ENCODE measurements at places on chromosomes 11 and 22. TPM values are rescaled to one million over a fixed set of nuclear protein-coding genes. Genes with fewer than 3 reads are reported as not detected.

The UBQLNL gene
- total RNA-seq = not detected

The CBLIF gene
- total RNA-seq = not detected

GRCh38 chr11:63670433-63671321 lies 499 bp downstream of the ATL3 start:
- peak; percentile 80 for DNase-seq

The SPA17 gene
- 28.8 TPM for total RNA-seq
